Neural progenitor cell (in vitro differentiated cells): ENCODE measurements at places on chromosomes 7 and 10.

- DNase-seq: no peak
These were observed 185.2 kb upstream of the ITGB1 start for GRCh38 chr10:33143160-33143728.

DNA sequence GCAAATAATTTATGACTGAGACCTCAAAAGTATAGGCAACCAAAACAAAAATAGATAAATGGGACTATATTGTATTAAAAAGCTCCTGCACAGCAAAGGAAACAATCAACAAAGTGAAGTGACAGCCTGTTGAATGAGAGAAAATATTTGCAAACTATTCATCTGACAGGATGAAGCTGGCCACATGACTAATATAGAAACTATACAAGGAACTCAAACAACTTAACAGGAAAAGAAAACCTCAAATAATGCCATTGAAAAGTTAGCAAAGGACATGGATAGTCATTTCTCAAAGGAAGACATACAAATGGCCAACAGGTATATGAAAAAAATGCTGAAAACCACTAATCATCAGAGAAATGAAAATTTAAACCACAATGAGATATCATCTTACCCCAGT, 245.1 kb downstream of the STK31 start:
- DNase-seq: no peak

DNA sequence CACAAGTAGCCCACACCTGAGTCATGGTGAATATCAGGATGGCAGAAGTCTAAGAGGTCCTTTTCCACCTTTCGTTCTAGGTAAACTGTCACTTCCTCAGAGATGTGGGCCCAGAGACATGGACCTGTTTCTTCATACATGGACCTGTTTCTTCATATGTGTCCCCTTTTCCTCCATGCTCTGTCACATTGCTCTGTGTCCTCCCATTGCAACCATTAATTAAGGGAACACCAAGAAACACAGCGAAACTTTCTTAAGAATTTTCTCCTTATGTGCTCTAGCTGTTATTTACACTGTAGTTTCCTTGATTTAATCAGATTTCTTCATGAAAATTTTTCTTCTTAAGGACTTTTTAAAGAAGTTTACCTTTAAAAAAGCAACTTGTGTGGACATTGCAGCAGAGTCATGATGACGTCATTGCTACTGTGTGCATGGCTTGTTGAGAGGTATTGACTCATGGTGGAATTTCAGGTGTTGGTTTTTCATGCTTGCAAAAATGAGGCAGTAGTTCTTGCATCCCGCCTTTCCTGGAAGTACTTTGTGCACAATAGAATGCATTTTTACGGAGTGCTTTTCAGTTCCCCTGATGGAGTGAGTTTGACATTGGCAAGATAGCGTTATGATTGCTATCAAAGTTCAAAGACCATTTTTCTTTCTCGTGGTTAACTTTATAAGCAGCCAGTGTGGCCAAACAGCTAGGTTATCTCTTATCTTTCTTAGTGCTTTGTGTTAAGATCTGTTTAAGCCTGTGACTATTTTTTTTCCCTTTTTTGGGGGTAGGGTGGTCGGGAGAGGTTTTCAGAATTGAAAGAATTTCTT, 37.7 kb downstream of the CFAP58 start:
- no peak for DNase-seq

GRCh38 chr7:151437866-151438516, 1.9 kb downstream of the CRYGN start:
- no peak for DNase-seq

- DNase-seq: no peak
These were observed 219.7 kb downstream of the MLLT10 start for GRCh38 chr10:21753497-21754270.

GRCh38 chr10:88494537-88494936, 88.6 kb downstream of the RNLS start:
- DNase-seq: no peak

- DNase-seq: no peak
These were observed 213.6 kb downstream of the DIP2C start for GRCh38 chr10:475709-476454.

GRCh38 chr7:36161996-36162395, 8.9 kb downstream of the EEPD1 start:
- DNase-seq: peak; percentile 6

DNA sequence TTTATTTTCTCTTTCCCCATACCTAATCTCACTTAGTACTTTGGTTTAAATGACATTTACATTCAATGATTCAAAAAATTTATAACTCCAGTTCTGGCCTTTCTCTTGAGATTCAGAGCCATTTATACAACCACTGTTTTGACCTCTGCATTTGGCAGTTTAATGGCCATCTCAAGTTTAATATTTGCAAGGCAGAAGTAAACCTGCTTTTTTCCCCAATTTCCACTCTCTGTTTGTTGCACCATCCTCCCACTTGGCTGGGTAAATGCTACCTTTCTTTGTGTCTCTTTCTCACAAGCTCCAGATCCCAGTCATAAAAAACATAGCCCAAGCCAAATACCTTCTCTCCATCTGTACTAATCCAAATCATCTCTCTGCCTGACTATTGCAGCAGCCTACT, 315.2 kb upstream of the MTPN start:
- DNase-seq: no peak

- no peak for DNase-seq
These were observed 19.7 kb downstream of the CALML5 start for GRCh38 chr10:5479481-5480161.

DNA sequence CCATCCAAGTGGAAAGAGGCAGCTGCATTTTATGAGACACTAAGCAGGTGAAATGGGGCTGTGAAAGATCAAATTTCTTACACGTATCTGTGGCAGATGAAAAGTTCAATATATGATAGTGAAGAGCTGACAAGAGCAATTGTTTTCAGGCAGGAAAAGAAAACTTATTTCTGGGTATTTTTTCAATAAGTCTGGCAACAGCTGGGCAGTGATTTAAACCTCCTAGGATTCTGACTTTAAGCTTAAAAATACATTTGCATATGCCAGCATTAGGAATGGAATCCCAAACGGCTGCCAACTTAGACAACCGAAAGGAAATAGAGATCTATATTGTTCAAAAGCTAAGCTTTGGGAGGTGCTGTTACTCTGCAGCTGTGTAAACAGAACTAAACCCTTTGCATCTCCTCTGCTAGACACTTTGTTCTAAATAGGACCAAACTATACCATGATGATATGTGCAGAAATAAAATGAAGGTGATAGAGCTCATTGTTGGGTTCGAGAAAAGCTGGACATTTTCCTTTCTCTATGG, 26.1 kb downstream of the DYNC1I1 start:
- DNase-seq: peak; percentile 13

GRCh38 chr10:32906595-32906994, 51.4 kb downstream of the ITGB1 start:
- no peak for DNase-seq

- no peak for DNase-seq
These were observed 82.9 kb upstream of the STRIP2 start for GRCh38 chr7:129351320-129351719.

GRCh38 chr10:59900048-59900727, 6.2 kb downstream of the CCDC6 start:
- no peak for DNase-seq

DNA sequence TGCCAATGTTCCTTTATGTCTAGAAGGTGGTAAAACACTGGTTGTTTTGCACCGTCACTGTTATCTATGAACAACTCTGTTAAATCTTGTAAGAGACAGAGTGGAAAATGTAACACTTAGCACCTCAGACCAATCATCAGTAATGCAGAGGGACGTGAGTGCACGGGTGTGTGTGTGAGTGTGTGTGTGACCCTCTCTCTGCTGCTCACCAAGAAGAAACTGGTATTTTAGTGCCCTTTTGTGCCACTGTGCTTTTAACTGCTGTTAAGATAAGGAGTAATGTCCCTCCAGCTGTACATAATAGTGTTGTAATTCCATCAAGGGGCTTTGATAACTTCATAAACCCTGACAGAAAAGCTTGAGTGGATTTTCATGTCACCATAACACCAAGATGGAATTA, 130.1 kb downstream of the CREB5 start:
- DNase-seq: no peak

- no peak for DNase-seq
These were observed 90.2 kb downstream of the DLG5 start for GRCh38 chr10:77836299-77836820.

GRCh38 chr7:91660734-91661356, 219.7 kb downstream of the MTERF1 start:
- DNase-seq: no peak

GRCh38 chr10:76306856-76307255, 875.4 kb downstream of the LRMDA start:
- no peak for DNase-seq

GRCh38 chr10:72761498-72761897, 69.6 kb downstream of the MCU start:
- no peak for DNase-seq

- peak; percentile 94 for DNase-seq
These were observed at the start of gene CELF2 for GRCh38 chr10:11017570-11018431. Gene CELF2 (plus strand): TSS chr10:11017872. CDS start chr10:11018090, 218 bp downstream.

- no peak for DNase-seq
These were observed 43.8 kb downstream of the DAGLB start for GRCh38 chr7:6403907-6404306.
